ENCODE measurements at places on chromosomes 4 and X.

DNA sequence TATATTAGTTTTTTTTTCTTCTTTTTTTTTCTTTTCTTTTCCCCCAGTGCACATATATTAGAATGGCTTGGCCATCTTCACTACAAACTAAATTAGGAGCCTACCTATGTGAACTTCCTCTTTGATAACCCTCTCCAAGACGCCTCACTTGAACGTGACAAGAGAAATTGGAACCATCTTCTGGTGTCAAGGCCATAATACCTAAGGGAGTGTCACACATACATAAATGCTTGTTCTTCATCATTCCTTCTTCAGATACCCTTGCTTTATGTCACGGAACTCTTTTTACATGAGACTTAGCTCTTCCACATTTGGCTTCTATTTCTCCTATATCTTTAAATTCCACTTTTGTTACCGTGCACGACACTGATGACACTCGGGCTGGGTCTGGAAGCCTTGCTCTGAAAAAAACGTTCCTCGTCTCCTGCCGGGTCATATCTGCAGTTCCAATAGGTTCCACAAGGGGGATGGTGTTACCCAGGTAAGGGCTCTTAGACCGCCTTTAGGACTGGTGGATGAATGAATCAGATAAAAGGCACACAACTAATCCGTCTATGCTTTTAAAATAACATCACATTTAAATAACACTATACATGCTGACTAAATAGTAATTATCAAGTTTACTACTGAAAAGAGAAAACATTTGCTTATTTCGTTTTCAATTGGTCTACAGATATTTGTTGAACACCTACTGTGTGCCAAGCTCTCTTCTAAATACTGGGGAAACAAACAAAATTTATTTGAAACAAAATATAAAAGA lies 19.9 kb downstream of the DGAT2L6 start:
- peak; percentile 40 for DNase-seq

DNA sequence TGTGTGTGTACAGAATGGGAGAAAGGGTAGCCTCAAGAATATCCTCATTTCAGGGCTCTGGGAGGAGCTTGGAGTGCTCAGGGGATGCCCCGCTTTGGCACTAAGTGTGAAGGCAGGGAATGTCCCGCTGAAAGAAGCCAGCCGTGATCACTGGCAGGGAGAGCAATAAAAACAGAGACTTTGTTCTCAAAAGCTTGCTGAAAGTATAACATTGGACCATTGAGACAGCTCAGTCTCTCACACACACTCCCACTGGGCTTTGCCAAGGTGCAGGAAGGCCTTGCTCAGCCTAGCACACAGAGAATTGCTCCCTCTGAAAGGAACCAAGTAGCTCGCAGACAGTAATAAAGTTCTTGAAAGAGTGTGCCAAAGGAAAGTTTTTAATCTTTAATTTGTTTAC lies 143.8 kb upstream of the SLITRK2 start:
- DNase-seq: no peak

DNA sequence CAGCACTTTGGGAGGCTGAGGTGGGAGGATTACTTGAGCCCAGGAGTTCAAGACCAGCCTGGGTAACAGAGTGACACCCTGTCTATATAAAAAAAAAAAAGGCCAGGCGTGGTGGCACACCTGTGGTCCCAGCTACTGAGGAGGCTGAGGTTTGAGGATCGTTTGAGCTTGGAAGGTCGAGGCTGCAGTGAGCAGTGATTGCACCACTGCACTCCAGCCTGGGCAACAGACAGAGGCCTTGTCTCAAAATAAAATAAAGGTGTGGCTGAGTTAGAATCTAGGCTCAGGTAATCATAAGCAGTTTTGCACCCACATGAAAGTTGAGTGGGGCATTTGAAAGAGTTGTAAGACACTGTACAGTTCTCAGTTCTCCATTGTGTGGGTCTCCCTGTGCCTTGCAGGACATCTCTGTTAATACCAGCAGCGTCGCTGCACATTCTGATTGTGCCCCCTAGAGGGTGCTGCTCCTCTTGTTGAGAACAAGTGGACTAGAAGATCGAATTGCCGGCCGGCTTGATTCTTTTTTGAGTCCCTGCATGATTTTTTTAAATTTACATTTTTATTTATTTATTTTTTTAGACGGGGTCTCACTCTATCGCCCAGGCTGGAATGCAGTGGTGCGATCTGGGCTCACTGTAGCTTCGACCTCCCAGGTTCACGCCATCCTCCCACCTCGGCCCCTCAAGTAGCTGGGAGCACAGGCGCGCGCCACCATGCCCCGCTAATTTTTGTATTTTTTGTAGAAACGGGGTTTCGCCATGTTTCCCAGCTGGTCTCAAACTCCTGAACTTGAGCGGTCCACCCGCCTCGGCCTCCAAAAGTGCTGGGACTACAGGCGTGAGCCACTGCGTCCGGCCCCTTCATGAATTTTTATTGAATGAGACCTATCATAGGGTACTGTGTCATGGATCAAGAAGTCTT lies 73.6 kb upstream of the RBMX start:
- peak; percentile 67 for DNase-seq

GRCh38 chrX:115949900-115950822 lies 220.4 kb upstream of the AGTR2 start:
- DNase-seq: no peak
